Skeletal muscle cell (primary cell): ENCODE measurements at places on chromosomes 7 and 10.

DNA sequence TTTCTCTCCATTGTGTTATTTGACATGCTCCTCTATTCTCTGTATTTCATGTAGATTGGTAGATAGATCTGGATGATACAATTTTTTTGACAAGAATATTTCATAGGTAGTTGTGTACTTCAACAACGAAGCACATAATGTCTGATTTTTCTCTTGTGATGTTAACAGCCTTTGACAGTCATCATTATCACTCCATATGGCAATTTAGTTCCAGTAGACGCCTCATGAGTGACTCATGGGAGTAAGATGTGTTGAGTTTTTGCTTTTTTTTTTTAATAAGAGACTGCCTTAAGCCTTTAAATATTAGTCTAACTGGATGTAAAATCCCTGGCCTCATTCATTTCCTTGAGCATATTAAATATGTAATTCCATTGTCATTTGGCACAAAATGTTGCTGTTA lies 123.5 kb upstream of the ZNF32 start:
- DNase-seq, result no peak

GRCh38 chr7:22195397-22196172 lies 161.4 kb downstream of the RAPGEF5 start:
- no peak for DNase-seq

- no peak for DNase-seq
These were observed 95.6 kb downstream of the GRB10 start for GRCh38 chr7:50687096-50687495.

DNA sequence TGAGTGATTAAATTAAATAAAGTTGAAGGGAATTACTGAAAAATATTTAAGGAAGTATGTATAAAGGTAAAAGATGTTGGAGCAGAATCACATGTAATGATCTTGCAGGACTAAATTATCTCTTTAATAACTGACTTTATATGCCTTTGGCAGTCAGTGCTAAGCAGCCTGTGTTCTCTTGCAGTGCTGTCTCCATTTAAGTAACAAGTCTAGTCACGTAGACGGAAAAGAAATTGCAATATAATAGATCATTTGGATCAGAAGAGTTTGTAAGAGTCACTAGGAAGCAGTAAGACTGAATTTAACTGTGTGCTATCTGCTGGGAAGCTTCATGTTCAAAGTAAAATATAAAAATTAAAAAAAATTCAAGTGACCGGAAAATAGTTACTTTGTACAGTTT lies 21.4 kb downstream of the BZW2 start:
- DNase-seq, result no peak

DNA sequence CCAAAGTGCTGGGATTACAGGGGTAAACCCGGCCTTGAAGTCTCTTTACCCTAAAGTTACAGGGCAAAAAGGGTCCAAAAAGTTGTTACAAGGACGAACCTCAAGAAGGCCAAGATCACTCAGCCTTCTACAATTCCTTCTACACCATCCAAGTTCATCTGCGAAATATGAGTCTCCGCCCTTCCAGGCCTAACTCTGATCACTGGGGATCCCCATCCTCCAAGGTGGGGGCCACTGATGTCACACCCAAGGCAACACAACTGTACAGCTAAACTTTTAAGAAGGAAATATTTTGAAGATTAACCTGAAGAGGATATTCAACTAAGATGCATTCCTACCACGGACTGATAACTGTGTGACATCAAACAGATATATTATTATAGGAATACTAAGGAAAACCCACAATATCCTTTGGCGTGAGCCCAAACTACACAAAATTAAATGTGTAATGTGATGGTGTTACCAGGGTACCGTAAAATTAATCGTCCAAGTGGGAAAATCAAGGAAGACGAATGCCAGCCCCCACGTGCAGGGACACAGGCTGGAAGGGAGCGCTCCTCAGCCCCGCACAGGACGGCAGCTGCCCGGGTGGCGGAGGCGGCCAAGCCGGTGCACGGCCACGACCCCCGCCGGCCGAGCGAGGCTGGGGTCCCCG lies 1.0 kb downstream of the PAXIP1 start:
- DNase-seq, result no peak

DNA sequence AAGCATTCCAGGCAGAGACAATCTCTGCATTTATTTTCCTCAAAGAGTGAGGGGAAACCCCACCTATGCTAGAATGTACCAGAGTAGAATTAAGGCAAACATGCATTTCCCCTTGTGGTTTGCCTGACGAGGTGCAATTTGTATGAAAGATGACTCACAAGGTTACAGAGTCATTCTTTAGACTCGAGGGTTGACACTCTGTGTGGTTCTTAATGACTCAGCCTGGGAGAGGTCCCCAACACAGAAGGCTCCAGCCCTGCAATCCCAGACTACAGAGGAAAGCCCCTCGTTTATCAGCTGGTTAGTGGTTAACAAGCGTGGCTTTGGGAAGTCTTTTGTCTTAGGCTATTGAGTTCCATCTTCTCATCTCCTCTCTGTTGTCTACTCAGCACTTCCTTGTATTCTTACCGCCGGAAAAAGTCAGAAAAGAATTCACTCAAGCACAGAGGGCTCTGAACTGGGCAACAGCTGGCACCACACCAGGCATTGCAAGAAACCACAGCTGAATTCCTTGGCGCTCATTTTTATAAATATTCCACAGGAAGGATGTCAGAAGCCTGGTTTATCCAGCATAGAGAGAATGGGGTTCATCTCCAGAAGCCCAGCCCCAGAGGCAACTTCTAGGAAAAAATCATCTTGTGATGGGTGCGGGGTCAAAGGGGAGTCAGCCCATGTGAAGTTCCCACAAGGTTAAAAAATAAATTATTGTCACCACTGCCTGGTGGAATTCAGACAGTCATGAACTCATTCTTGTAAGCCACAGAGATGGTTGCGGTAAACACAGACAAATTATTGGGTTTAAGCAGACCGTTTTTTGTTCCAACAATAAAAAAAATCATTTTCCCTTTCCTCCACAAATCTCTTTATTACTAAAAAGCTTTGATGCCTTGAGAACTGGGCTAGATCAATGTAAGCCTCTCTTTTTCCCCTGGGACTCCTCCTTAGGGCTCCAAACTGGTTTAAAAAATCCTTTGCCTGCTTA lies 24.5 kb upstream of the SVIL start:
- DNase-seq, result peak; percentile 99

DNA sequence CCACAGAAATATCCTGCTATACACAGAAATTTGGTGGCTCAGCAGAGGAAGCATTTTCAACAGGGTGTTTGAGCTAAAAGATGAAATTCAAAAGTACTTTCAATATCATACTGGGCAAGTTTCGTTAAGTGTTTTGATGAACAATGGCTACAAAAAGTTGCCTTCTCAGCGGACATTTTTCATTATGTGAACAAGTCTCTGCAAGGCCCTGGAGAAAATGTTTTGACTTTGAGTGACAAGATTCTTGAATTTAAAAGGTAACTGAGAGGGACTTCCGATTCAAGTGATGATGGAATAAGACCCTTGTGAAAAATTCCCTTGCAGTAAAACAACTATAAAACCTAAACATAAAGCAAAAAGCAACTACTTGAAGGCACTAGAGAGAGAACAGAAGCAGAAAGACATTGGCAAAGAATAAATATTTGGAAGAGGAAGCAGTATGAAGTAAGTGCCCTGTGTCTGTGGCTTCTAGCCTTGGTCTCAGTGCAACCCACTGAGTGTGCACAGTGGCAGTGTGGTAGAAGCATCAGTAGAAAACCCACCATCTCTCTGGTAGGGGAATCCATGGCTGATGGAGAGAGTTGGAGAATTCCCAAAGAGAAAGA lies 62.5 kb upstream of the NAMPT start:
- DNase-seq, result no peak

- no peak for DNase-seq
These were observed 10.3 kb downstream of the GALNT11 start for GRCh38 chr7:152035817-152036216.

GRCh38 chr7:150317748-150318444 lies 5.3 kb upstream of the LRRC61 start:
- no peak for DNase-seq

DNA sequence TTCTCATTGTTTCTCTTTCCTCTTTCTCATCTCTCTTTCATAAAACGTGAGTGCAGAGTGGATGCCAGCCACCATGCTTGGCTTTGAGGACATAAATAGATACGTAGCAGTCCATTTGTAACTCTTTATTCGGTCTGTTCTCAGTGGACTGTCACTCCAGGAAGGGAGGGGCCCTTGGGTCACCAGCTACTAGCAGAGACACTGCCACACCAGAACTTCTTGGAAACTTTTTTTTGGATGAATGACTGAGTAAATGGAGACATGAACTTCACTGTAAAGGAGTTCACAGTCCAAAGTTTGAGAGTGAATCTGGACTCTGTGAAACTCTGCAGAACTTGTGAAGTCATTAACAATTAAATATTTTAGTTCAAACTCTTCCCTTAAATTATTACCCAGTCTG lies 20.2 kb downstream of the CHN2 start:
- no peak for DNase-seq

DNA sequence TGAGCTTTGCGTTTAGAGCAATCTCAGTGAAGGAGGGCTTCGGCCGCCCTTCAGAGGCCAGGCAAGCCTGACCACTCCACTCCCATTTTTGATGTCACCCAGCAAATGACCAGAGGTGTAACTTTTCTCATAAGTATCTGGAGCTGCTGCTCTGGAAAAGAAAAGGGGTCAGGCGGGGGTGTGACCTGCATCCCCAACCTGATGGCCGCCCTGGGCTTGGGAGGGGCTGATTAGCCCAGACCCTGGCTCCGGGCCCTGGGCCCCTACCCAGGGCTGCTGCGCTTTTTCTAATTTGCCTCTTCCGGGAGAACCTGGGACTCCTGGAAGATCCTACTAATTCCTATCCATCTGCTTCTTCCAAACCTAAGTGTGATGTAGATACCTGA lies 9.6 kb upstream of the EBF3 start:
- no peak for DNase-seq

DNA sequence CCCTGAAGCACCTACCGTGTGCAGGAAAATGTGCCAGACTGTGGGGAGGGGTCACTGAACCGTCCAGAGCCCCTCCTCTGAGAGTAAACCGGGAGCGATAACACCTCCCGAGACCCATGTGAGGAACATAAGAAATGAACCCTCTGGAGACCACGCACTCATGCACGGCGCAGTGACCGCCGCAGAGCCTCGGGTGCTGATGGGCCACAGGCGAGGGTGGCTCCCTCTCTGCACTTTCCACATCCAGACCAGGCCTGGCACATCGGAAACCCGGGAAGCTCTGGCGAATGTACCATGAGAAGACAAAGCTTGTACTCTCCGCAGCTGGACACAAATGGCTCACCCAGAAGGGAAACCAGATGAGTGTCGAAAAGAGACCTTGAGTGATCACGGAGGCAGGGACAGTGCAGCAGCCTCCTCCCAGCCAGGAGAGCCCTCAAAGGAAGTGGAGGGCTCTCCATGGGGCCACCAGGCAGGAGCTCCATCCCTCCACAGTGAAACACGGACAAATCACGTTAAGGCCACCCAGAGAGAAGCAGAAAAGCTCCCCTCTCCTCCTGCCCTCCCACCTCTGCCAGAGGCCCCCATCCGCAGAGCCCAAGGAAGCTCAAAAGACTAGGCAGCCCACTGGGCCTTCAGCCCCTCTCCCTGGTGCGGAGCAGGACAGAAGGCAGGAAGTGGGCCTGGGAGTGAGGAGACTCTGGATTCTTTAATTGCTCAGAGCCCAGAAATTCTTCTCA lies 178.1 kb upstream of the PPP2R2D start:
- no peak for DNase-seq

- DNase-seq, result no peak
These were observed 205.3 kb upstream of the ZNF32 start for GRCh38 chr10:43854007-43854406.

- no peak for DNase-seq
These were observed 4.3 kb upstream of the GIMAP5 start for GRCh38 chr7:150732786-150733481.

GRCh38 chr10:118585234-118585633 lies 10.2 kb downstream of the PRLHR start:
- no peak for DNase-seq

DNA sequence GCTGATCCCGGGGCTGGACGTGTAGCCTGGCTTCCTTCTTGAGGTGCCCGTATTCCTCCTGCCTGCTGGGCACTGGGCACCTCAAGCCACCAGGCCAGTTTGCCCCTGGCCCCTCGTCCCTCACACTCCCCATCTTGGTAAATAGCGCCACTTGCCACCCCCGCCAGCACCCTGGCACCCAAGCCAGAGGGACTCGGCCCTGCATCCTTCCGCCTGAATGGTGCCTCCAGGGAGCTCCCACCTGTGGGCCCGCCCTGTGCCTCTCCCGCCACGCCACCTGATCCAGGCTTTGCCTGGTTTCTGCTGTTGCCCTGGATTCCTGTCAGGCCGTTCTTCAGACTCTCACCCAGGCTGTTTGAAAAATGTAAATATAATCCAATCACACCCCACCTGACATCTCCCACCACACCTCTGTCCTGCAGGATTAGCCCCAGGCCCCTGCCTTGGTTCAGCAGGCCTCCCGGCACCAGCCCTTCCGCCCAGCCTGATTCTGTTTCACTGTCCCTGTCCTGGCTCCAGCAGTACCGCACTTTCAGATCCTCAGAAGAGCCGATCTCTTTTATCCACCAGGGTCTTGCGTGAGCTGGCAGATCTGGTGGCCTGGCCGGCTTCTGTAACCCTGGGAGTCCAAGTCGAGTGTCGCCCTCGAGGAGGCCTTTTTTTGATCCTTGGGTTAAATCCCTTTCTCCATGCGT lies 33.8 kb downstream of the WIPI2 start:
- DNase-seq, result no peak

- DNase-seq, result peak; percentile 49
These were observed 142.5 kb upstream of the LRRTM3 start for GRCh38 chr10:66783316-66783715.

DNA sequence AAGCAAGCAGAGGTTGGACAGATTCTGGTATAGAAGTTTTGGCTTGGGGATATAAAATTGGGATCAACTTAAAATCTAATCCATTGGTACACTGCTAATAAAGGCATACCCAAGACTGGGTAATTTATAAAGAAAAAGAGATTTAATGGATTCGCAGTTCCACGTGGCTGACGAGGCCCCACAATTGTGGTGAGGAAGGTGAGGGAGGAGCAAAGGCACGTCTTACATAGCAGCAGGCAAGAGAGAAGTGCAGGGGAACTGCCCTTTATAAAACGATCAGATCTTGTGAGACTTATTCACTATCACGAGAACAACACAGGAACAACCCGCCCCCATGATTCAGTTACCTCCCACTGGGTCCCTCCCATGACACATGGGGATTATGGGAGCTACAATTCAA lies 9.7 kb downstream of the ACADSB start:
- no peak for DNase-seq

DNA sequence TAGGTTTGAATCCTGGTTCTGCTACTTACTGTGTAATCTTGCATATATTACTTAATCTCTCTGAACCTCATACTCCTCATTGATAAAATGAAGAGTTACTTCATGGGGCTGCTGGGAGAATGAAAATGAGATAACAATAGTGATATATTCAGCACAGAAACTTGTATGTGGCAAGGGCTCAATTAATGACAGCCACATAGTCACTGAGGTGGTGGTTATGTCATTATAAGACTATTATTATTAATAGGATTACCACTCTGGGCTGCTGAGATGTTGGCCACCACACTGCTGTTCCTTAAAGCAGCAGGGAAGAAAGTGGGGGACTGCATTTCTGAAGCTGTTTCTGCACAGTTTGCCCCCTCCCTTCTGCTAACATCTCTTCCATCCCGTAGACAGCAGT lies 100.4 kb upstream of the PDLIM1 start:
- DNase-seq, result no peak

GRCh38 chr7:10973942-10974911 lies 555 bp downstream of the PHF14 start:
- peak; percentile 10 for DNase-seq
